ENCODE measurements at places on chromosomes 2 and 18. TPM values are rescaled to one million over a fixed set of nuclear protein-coding genes. Genes with fewer than 3 reads are reported as not detected.

Gene LIMS3
- polyA plus RNA-seq, result 0.61 TPM

Gene EMILIN2
- polyA plus RNA-seq, result 38.2 TPM

Gene DSG2
- polyA plus RNA-seq, result 21.9 TPM

Gene NDC80
- polyA plus RNA-seq, result 0.28 TPM

Gene GPR39
- 0.11 TPM for polyA plus RNA-seq

Gene C2orf74
- polyA plus RNA-seq, result 16.6 TPM

Gene AAK1
- polyA plus RNA-seq, result 34.9 TPM

Gene NCK2
- 23.9 TPM for polyA plus RNA-seq

Gene ADAM23
- polyA plus RNA-seq, result 34.1 TPM

Gene REG1B
- polyA plus RNA-seq, result 0.27 TPM

Gene HRH4
- not detected for polyA plus RNA-seq

Gene FOXD4L1
- 0.08 TPM for polyA plus RNA-seq

Gene ZNF804A
- polyA plus RNA-seq, result not detected

Gene SLC35F5
- 39.0 TPM for polyA plus RNA-seq

Gene GALNT14
- 0.29 TPM for polyA plus RNA-seq

Gene CABYR
- 0.10 TPM for polyA plus RNA-seq

Gene NPAS2
- 144 TPM for polyA plus RNA-seq

Gene EGR4
- polyA plus RNA-seq, result not detected

Gene TRIM43
- polyA plus RNA-seq, result not detected

Gene ITPRIPL1
- polyA plus RNA-seq, result 0.83 TPM

Gene IL1F10
- not detected for polyA plus RNA-seq

Gene REG1A
- polyA plus RNA-seq, result 0.69 TPM

Gene SMYD1
- polyA plus RNA-seq, result 133 TPM

Gene SCN9A
- polyA plus RNA-seq, result 0.08 TPM

Gene BUB1
- polyA plus RNA-seq, result 0.11 TPM

Gene FAP
- polyA plus RNA-seq, result 1.5 TPM

Gene CROCC2
- polyA plus RNA-seq, result not detected

Gene PDE11A
- polyA plus RNA-seq, result 0.38 TPM

Gene TFCP2L1
- 0.15 TPM for polyA plus RNA-seq

Gene UGT1A3
- not detected for polyA plus RNA-seq

Gene ASB1
- polyA plus RNA-seq, result 31.8 TPM

Gene SERPINB10
- not detected for polyA plus RNA-seq

Gene HAAO
- polyA plus RNA-seq, result 2.4 TPM

Gene GAL3ST2
- not detected for polyA plus RNA-seq

Gene PRKAG3
- 0.06 TPM for polyA plus RNA-seq

Gene OSBPL6
- polyA plus RNA-seq, result 1.2 TPM
